ENCODE measurements at places on chromosomes 7 and 10. TPM values are rescaled to one million over a fixed set of nuclear protein-coding genes. Genes with fewer than 3 reads are reported as not detected.

Gene WIPF3
- 0.95 TPM for total RNA-seq

Gene WNT16
- total RNA-seq: not detected

Gene GPR141
- 3.5 TPM for total RNA-seq

Gene PON1
- total RNA-seq: 0.24 TPM

Gene RPEL1
- total RNA-seq: 0.30 TPM

Gene NXPH1
- not detected for total RNA-seq

Gene TLL2
- total RNA-seq: not detected

Gene TMEM273
- total RNA-seq: 48.5 TPM

Gene NYAP1
- total RNA-seq: 1.1 TPM

GRCh38 chr7:3109311-3109915 is 65.7 kb upstream of the CARD11 start:
- DNase-seq: no peak

- no peak for DNase-seq
These were observed 32.6 kb upstream of the CBLL1 start for GRCh38 chr7:107711301-107711700.

- peak; percentile 29 for DNase-seq
These were observed 24.8 kb downstream of the STK32C start for GRCh38 chr10:132282667-132283603.

- DNase-seq: no peak
These were observed 57.9 kb upstream of the EXOC6 start for GRCh38 chr10:92790440-92790839.

- no peak for DNase-seq
These were observed 13.9 kb upstream of the AHCYL2 start for GRCh38 chr7:129210989-129211312.

GRCh38 chr7:16492513-16493062 is 27.1 kb upstream of the SOSTDC1 start:
- no peak for DNase-seq

DNA sequence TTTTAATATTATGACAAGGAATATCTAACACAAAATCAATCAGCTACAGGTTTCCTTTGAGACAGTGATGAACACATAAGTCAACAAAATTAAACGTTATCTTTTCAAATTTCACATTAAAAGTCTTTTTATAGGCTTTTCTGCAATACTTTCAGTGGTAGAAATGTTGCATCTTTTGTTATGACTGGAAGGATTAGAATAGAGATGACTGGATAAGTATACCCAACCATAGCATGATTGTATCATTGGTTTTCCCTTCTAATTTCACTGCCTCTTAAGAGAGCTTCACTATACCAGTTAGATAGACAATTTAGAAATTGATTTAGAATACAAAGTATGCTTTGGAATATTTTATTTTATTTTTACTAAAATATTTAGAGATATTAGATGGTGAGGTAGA is 273.9 kb downstream of the PHF14 start:
- no peak for DNase-seq

DNA sequence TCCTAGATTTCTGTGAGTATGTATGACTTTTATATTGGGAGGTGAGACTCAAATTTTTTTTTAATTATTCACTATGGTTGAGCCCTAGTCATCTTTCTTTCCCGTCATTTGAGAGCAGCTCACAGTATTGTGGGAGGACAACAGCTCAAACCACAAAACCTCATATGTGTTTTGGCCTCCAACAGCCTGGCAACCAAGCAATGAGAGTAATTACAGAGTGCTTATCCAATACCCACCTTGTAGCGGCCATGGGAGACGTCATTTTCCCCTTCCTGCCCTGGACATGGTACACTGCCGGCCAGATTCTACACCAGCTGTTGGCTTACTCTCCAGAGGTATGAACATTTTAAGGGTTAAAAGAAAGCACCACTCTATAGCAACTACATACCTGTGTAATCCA is 49.1 kb downstream of the DOCK4 start:
- DNase-seq: no peak

DNA sequence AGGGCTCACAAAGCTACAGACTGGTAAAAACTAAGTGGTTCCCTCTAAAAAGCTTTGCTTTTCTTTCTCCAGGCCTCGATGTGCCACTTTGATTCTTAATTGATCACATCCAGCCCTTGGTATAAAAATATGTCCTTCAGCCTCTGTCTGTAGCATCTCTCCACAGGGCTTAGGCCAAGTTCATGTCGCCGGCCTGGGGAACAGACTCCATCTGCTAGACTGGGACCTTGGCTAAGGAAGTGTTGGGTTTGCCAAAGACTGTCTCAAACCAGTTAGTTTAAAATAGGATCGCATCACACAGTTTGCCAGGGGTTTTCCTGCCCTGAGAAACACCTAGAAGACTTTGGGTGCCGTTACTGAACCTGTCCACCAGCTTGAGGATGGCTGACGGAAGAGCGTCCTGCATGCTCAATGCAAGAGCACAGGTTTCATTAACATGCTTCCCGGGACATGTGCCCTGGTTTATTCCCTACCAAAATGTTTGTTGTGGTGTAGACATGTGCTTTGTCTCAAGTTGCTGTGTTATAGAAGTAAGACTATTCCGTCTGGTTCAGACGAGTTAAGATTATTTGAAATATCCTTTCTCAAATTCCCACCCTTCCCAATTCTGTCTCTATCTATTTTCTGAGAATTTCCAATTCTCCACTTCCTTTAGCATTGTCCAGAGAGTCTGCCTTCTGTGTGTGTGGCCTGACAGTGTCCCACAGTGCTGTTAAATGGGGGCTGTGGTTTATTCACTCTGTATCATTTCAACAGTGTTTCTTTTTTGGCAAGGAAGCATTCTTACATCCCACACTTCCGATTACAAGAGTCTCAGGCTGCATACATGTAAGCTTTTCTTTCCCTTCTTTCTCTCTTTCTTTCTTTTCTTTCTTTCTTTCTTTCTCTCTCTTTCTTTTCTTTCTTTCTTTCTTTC is 334.7 kb downstream of the INHBA start:
- no peak for DNase-seq

DNA sequence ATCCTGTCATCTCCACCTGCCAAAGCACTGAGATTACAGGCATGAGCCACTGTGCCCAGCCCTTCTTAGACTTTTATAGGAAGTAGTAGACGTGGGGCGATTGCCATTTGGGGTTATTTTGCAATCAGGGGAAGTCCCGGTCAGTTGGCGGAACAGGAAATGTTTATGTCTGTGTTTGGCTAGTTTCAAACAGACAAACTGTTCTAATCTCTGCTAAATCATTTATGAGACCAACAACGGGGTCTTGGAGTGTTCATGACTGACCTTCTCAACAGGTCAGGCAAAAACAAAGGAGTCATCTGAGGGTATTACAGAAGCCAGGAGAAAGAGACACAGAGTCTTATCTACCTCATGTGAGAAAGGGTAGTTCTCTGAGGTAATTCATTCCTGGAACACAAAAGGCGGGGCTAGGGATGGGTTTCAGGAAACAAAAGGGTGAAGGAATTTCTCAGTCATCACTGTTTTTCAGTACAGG is 6.6 kb upstream of the TPK1 start:
- DNase-seq: peak; percentile 68

DNA sequence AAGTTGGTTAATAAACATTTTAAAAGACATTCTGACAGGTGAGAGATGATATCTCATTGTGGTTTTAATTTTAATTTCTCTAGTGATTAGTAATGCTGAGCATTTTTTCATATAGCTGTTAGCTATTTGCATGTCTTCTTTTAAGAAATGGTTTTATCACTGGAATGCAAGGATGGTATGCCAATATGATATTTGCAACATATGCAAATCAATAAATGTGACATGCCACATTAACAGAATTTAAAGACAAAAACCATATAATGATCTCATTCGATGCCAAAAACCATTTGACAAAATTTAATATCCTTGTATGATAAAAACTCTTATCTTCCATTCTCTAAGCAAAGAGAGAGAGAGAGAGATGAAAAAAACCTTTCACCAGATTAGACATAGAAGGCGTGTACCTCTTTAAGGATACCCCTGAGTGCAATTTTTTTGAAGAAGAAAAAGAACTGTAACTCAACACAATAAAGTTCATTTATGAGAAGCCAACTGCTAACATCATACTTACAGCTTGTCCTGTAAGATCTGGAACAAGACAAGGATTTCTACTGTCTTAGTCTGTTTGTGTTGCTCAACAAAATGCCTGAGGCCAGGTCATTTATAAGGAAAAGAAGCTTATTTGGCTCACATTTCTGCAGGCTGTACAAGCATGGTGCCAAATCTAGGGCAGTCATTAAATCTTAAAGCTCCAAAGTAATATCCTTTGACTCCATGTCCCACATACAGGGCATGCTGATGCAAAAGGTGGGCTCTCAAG is 39.7 kb upstream of the ZMYND11 start:
- DNase-seq: no peak

DNA sequence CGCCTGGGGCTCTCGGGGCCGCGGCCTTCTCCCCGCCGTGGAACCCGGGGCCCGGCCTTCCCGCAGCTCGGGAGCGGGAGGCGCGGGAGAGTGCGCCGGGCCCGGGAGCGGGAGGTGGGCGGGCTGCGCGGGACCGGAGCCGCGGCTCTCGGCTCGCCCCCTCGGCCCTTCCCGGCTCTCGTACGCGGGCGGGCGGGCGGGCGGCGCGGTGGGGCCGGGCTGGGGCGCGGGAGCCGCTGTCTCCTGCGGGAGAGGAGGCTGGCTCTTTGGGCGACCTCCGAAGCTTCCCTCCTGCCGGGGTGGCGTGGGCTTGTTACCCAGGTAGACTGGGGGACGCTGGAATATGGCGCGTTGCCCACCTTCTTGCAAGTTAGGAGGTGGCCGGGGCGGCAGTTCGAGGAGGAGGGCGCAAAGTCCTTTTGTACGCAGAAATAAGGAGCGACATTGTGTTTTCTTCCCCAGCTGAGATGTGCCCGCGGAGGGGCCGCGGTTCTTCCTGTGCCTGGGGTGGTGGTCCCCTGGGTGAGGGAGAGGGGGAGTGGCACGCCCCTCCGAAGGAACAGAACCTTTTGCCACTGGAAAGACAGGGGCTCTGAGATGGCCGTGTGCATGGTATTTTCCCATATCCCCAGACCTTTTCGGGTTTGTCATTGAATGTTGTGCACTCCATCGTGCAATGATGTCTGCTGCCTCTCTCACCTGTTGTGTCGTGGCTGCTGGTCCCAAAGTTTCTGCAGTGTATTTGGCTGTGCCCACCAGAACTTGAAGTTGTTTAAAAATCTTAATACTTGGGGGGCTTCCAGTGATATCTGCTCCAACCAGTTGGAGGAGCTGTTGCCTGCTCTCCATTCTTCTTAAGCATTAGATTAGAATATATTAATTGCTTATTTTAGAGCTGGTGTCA is 844 bp downstream of the NRF1 start:
- peak; percentile 72 for DNase-seq

DNA sequence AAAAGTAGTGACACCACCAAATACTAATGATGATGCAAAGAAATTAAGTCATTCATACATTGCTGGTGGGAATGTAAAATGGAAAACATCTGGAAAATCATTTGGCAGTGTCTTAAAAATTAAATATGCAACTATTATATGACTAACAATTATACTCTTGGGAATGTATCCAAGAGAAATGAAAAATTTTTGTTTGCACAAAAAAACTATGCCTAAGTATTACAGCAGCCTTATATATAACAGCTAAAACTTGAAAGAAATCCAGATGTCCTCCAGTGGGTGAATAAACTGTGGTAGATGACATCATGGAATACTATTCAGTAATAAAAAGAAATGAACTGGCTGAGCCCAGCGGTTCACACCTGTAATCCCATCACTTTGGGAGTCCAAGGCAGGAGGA is 132.0 kb downstream of the NEBL start:
- no peak for DNase-seq

DNA sequence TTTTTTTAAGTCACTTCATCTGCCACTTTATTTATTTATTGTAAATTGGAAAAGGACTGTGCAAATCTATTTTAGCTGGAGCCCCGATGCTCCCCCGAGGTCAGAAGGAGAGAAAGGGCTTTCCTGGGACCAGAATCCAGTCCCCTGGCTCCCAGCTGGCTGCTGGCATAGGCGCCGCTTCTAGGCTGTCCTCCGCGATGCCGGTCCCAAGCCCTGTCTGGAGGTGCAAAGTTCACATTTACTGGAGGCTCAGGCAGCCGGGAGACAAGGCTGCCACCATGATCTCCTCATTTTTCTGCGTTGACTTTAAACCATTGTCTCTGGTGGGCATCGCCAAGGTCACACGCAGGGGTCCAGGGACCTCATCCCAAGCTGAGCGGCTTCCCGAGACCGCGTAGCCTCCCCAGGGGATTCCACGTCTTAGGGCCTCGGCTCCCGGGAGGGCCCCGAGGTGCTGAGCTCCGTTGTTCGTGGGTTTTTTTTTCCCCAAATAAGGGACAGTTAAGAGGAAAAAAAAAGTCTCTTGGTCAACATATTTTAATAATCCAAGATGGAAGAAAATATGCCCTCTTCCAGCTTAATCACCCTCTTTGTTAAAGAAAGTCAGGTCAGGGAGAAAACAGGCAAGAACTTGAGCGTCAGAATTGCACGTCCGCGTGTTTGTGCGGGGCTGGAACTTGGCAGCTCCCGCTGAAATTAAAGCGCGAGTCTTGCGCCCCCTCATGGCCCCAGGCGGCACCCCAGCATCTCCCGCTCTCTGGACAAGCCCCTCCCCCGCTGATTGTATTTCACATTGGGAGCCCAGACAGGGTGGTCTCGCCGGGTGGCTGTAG is 11.9 kb downstream of the RGR start:
- DNase-seq: no peak

DNA sequence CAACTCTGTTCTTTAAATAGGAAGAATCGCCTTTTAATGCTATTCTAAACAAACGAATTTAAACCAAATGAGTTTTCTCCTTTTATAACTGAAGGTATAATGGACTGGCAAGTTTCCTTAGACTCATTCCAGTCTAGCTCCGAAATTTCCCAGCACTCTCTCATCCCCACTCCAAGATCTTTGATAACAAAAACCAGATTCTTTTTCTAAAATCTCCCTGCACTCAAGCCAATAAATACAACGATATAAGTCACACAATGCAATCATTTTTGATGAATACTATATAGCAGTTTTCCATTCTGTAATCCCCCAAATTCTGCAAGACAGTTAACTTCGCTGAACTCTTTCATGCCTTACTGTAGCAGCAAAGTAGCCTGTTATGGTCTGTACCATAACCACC is 1.9 kb downstream of the OGA start:
- no peak for DNase-seq

DNA sequence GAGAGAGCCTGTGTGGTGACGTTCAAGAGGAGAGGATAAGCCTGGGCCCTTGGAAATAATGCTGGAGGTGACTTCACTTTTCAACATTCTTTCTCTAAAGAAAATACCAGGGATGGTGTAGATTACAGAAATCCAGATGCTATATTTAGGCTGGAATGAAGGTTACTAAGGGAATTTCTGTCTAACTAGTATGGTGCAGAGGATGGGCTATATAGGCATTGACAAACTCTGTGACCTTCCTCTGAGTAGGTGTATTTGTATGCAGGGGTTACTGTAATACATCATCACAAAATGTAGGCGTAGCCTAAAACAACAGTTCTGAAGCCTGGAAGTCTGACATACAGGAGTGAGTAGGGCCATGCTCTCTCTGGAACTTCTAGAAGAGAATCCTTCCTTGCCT is 155.3 kb upstream of the INHBA start:
- no peak for DNase-seq
